ENCODE measurements at places on chromosomes 12 and 14.

DNA sequence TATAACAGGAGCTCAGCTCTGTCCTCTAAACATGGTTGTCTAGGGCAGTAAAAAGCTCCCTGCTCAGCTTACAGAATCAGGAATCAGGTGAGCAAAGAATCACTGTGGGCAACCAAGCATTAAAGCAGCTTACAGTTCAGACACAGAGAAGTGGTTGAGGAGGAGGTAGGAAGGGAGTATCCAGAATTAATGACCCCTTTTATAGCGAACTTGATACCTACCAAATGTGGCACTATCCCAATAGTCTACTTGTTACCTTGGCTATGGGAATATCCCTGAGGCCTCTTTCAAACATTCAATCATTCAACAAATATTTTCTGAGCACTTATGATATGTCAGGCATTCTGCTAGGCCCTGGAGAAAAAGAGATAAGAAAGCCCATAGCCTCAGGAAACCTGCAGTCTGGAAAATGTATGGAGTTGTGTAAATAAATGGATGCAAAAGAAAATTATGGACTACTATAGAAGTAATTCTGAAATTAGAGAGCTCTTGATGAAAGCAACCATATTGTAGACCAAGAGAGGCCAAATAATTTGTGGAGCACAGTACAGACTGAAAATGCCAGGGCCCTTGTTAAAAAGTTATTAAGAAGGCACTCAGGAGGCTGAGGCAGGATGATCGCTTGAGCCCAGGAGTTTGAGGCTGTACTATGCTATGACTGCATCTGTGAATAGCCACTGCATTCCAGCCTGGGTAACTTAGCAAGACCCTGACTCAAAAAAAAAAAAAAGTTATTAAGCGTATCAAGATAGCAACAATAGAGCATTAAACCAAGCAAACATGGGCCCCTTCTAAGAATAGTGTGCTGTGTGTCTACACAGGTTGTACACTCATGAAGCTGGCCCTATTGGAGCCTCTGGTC is 134.0 kb upstream of the CPSF6 start:
- no peak for DNase-seq

DNA sequence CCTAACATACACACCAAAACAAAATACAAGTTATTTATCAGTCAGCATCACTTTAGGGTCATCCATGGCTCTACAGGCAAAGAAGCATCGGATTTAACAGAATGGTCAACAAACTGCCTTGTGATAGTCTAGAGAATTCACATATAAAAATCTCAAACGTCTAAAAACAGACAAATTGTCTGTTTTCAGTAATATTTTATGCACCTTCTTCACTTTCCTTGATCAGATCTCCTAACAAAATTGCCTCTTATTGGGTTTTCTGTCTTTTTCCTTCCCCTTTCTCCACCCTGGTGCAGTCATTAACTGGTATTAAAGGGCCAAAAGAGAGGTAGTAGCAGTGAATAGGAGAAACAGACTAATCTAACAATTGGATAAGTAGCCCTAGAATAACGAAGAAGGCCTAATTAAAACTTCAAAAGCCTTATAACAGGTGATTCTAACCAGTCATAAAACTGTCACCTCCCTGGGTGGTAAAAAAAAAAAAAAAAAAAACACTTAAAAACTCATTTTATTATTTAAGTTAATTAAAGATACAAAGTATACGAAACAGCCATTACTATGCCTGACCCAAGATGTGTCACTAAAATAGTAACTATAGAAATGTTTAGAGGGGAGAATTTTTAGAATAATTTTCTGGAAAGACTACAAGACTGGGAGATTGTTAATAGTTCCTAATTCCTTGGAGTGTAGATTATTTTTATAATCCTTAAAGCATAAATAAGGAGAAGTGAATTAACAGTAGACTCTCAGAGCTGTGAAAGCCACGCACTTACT is 1.5 kb downstream of the KIF21A start:
- DNase-seq: no peak

DNA sequence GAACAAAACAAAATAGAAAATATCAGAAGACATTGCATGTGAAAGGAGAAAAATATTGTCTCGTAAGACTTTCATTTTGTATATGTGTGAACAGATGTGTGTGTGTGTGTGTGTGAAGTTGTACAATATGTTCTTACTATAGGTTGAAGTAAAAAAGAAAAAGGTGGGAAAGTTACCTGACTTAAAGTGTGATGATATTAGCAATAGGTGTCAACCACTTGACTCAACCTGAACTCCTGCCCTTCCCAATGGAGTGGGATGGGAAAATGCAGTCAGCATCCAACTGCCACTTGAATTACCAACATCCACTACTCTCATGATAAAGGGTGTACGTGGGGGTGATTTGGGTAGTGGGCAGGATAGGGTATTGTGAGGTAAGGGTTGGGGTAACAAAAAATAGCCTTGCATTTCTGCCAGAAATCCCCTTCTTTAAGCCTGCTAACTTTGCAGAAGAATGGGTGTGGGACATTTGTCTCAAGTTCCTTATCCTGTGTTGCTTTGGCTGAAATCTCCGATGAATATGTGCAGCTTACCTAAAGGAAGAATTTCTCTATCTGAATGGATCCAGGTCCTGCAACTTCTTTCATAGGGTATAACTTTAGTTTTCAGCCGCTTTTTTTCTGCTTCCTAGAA is 181.6 kb downstream of the CHST11 start:
- no peak for DNase-seq

GRCh38 chr14:95464514-95464913 is 51.9 kb downstream of the SYNE3 start:
- DNase-seq: no peak

DNA sequence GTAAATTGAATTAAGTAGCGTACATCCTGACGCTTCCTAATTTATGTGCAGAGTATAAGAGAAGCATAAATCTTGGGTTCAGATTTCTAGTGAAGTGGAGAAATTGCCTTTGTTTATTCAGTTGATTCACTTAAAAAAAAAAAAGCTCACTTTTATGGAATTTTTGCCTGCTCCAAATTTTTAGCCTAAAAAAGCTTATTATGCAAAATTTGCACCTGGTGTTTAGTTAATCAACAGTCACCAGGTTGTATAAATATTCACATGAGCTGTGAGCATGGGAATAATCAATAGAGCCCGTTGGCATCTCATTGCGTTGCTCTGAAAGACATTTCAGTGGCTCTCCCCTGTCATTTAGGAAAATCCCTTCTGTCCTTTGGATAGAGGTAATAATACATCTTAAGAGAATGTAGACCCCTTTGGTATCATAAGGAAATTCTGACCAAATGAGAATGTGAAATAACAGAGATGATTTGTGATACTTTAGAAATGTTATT is 132.4 kb downstream of the SRGAP1 start:
- DNase-seq: no peak

GRCh38 chr14:102796661-102797190 is 19.5 kb downstream of the TRAF3 start:
- no peak for DNase-seq

- no peak for DNase-seq
Observed at GRCh38 chr14:102746634-102747438, 30.4 kb upstream of the TRAF3 start.

DNA sequence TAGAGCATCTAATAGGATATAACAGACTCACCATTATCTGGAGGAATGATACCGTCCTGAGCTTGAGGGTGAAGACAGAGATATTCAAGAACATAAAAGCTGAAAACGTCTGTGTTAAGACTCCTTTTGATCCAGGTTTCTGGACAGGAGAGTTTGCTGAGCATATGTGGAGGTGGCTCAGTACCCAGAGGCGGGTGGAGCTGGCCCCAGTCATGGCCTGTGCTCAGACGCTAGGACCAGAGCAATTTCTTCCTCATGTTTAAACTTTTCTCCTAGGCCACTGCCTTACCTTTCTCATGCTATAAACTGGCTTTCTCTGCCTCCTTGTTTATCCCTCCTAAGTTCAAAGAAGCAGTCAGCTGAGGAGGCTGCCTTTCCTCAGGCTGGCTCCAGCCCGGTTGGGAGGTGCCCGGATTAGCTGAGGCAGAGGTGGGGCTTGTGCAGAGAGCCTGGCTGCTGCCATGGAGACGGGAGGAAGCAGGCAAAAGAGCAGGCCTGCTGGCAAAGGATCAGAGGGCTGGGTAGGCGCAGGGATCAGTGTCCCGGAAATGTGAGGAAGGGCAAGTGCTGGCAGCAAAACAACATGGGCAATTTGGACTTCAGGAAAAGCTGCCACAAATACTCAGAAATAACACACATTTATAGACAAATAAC is 13.7 kb downstream of the COA8 start:
- DNase-seq: no peak

GRCh38 chr12:105329926-105330282 is 587 bp upstream of the C12orf75 start:
- no peak for DNase-seq

- DNase-seq: no peak
Observed at GRCh38 chr12:97223419-97223818, 239.2 kb upstream of the RMST start.

GRCh38 chr12:76591476-76591875 is 31.9 kb upstream of the OSBPL8 start:
- DNase-seq: no peak

DNA sequence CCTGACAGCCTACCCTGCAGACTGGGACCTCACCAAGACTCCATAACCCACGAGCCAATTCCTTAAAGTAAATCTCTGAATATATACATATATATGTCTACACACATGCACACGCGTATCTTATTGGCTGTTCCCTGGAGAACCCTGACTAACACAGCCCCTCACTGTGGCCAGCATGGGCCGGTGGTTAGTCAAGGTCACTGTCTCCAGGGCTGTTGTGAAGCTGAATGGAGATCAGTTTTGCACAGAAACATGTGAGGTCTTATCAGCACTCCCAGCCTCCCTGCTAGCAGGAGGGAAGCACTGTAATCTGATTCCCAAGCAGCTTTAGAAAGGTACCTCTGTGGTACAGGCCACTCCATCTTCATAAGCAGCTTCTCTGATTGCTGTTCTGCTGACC is 46.6 kb upstream of the PLEKHG6 start:
- DNase-seq: no peak

GRCh38 chr14:88668448-88669116 is 105.7 kb downstream of the ZC3H14 start:
- no peak for DNase-seq

DNA sequence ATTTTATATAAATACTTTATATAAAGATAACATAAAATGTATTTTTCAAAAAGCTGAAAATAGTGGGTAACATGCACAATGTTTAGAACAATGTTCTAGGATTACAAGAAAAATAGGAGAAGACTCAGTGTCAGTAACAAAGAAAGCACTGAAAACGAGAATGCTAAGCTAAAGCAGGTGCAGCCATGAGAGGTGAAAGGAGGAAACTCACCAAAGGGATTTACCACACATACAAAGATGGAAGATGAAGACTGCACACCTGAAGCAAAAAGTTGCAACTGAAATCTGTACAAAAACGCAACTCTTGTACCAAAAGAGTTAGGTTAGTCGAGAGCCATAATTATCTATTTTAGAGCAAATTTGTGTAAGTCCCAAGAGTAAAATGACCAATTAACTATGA is 1176.1 kb downstream of the LRFN5 start:
- DNase-seq: no peak

- DNase-seq: peak; percentile 75
Observed at GRCh38 chr12:12024911-12025682, 45.6 kb upstream of the BCL2L14 start.

DNA sequence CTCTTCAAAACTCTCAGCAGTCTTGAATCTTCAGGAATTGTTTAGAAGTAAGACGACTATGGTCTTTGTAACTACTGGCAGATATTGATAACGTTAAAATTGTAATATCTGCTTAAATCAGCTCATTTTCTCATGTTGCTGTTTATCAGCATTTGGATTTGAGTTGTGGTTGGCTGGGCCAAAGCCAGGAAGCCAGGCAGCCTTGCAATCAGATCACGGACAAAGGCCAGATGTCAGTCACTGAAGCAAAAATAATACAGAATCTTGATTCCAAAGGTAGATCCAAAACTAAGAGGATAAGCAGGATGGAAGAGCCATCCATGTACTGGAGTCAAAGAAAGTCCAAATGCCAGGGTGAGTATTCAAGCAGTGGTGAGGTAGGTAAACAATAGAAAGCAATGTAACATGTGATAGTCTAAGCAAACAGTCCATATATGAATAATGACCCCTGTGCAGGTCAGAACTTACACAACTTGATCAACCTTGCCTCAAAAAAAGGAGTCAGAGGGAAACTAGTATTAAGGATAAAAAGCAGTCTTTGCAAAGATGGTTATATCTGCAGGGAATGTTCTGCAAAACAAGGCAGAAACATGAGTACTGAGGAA is 95.8 kb upstream of the RAP1B start:
- DNase-seq: no peak

DNA sequence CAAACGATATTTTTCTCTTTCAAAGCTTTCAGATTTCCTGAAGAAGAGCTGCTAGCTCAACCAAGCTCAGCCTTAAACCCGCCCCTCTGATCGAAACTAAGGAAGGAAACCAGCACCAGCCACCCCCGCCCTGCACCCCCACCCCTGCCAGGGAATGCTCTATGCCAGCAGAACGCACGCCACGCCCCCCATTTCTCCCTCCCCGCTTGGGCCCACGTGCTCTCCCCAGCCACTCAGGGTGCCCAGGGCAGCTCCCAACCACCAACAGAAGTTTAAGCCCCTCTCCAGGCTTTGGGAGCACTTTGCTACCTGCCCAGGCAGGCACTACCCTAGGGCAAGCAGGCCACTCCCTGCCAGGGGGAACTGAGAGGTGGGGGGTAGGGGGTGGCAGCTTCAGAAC is 18.8 kb upstream of the KRT78 start:
- DNase-seq: no peak

DNA sequence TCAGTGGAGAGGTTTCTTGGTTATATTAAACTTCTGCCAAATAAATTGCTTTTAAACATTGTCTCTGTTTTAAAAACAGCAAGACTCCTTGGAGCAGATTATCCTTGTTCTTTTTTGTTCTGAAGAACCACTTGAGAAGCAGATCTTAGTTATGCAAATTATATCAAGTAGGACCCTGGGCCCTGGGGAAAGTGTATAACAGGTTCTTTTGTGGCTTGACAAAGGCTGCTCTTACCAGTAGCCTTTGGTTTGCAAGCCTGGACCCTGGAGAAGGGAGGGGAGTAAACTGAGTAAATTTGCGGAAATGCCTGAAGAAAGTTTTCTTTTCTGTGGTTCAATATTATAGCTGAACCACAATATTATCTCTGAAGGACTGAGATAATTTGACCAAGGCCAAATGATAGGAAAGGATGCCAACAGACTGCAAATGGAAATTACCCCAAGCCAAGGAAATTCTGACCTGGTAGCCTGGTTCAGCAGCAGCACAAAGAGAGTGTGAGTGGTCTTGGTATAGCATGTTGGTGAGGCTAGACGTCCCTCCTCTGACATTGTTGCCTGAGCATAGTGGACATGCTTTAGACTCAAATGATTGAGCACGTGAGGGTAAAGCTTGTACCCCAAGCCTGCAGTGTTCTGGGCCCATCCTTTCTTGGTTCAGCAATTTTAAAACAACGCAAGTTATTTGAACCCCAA is 30.4 kb upstream of the SIX1 start:
- no peak for DNase-seq

- no peak for DNase-seq
Observed at GRCh38 chr12:32917094-32917611, 20.6 kb upstream of the PKP2 start.

DNA sequence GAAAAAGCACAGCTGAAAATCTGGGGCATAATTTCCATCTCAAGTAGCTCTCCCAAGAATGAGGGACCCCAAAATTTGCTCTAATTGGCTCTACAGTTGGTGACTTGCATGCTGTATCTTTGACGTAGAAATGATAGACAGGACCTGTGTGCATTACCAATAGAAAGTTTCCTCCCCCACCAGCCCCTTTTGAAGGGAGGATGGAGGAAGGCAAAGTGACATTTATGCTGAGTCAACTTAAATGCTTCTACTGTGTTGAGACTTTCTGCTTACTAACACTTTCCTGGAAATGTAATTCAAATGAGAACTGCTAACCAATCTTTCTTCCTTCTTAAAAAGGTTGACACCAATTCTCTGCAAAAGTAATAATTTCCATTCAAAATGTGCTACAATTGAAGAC is 31.9 kb downstream of the TSPAN8 start:
- no peak for DNase-seq

Measured in GM12864 (cell line).